Kasumi-1 (cell line): ENCODE measurements at places on chromosomes 3 and 15.

- no peak for DNase-seq
These were observed 760.1 kb downstream of the ZNF385D start for GRCh38 chr3:20990896-20991295.

DNA sequence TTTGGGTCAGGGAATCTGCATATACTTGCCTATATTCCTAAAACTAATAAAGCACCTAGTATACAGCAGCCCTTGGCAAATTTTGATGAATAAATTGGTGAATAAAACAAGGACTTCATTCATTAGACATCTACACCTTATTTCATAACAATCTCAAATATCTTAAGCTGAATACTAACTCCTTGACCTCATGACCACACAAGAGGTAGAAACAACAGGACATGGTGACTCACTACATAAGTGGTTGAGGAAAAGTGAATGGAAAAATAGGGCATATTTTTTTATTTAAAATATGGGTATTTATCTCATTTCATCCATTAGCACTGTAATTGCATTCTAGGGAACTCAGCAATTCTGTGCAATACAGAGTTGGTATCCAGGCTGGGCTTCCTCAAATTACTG, 7.8 kb upstream of the STAC start:
- no peak for DNase-seq

DNA sequence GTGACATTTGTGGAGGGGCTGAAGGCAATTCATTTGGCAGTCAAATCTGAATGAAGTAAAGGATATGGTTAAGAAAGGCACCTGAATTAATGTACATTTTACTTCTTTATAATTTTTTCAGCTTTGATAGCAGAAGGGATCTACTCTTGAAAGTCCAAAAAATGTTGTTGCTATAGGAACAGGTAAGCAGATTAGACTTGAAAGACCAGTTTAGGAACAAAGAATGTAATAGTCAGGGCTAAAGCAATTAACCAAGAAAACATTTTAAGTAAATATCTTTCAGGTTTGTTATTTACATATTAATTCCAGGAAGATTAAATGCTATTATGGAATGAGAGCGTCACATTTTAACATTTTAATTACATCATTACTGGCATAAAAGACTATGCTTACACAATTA, 1.1 kb downstream of the ATP13A4 start:
- DNase-seq: no peak

GRCh38 chr3:72187131-72187530, 402.2 kb upstream of the PROK2 start:
- peak; percentile 35 for DNase-seq

GRCh38 chr15:64067564-64068030, 21.3 kb upstream of the DAPK2 start:
- peak; percentile 84 for DNase-seq

GRCh38 chr3:160695915-160696327, 19.0 kb downstream of the ARL14 start:
- no peak for DNase-seq
